ENCODE measurements at places on chromosomes 13 and 19.

- no peak for DNase-seq
Measured at GRCh38 chr13:60970736-60971135, 444.9 kb downstream of the PCDH20 start.

GRCh38 chr13:30870049-30870884 lies 35.8 kb upstream of the MEDAG start:
- peak; percentile 66 for DNase-seq

DNA sequence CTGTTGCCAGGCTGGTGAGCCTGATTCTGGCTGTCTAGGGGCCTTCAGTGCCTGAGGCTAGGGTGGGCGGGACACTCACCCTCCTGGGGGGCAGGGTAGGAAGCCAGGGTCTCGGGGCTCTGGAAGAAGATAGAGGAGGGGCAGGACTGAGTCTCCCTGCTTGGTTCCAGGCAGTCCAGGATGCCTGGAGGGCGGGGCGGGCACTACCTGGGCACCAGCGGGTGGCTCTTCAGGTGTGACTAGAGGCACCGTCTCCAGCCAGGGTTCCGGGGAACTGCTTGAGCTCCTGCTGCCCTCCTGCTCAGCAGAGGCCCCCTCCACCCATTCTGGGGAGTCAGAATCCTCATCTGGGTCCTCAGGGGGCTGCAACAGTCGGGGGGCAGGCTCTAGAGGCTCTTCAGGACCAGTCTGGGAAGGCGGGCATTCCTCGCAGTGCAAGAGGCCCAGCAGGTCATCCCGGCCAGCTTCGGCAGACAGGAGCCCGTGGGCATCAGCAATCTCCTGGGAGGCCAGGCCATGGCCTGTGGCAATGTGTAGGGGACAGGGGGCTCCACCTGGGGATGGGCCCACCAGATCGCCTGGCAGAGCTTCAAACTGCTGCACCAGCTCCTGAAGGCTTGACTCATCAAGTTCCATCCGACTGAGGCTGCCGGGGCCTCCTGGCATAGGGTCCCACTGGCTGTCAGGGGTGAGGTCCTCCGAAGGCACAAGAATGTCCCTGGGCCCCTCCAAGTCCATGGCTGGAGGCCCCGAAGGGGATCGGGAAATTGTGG lies 1.8 kb downstream of the APBA3 start:
- no peak for DNase-seq

DNA sequence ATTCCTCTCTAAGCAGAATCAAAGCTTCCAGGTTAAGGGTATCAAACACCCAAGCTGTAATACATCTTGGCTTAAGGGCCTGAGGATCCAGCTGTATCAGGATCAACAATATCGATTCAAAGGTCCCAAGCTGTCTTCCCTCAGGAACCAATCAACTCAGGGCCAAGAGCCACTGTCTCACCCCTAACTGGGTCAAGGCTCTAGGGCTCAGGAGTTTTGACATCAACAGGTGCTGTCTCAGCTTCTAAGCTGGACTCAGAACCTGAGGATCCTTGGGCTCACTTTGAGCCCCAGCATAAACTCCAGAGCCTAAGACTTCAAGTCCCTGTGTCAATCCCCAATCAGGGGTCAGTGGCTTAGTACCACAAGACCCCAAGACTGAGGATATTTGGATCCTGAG lies 917 bp downstream of the FBXW9 start:
- DNase-seq = peak; percentile 8

- no peak for DNase-seq
Measured at GRCh38 chr19:38099966-38100365, 124.1 kb downstream of the DPF1 start.

- no peak for DNase-seq
Measured at GRCh38 chr13:51848674-51849073, 3.7 kb upstream of the TMEM272 start.

DNA sequence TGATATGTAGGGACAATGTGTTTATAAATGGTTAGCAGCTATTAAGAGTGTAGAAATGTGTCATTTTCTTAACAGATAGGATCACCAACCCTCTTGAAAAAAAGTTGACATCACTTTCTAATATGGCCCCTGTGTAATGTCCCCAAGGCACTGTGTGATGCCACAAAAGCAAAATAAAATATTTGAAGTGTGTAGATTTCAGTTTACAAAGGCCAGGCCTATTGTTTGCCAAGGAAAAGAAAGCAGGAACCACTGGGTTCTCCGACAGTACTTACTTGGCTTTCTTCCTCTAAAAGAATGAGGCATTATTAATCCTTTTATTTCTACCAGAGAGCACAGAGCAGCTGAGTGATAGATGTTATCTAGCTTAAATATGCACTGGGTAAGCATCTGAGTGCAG lies 10.5 kb upstream of the GJA3 start:
- no peak for DNase-seq

DNA sequence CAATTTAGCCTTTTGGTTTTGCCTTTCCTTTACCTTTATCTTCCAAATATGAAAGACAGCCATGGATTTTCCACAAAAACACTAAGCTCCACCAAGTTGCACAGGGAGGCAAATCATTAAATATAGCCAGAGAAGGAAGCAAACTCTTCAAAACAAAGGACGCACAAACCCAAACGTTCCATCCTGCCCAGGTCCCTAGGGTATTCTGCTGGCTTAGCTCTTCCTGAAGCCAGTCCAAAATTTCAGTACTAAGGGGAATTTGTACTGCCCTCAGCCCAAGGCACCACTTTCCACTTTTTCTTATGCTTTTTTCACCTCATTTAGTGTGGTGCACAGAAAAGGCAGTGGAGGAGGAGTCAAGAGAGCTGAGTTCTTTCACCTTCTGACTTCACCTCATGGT lies 169.9 kb downstream of the FLT1 start:
- DNase-seq = no peak

DNA sequence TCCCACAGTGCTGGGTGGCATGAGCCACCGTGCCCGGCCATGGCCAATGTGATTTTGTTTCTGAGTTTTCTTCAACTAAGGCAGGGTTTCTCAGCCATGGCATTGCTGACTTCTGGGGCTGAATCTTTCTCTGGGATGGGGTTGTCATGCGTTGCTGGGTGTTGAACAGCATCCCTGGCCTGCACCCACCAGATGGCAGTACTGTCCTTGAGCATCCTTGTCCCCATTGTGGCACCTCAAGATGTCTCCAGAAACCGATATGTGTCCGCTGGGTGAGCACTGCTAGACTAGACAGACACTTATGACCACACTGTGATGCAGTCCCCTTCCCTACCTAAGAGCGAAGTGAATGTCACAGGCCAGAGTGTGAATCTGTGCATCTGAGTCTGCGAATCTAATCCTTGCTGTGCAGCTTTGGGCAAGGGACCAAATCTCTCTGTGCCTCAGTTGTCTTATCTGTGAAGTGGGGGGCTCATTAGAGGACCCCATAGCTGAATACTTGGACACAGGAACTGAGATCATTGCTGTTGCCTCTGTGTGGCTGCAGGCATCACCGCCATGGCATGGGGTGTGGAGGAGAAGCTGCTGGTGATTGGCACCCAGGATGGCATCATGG lies 50.3 kb upstream of the SIN3B start:
- no peak for DNase-seq

GRCh38 chr13:109243311-109243951 lies 543.0 kb downstream of the IRS2 start:
- DNase-seq = no peak

GRCh38 chr19:29658221-29658991 lies 6.9 kb upstream of the PLEKHF1 start:
- DNase-seq = no peak

- DNase-seq = no peak
Measured at GRCh38 chr19:6219586-6220290, 60.0 kb downstream of the MLLT1 start.

GRCh38 chr19:53424968-53425597 lies 6.7 kb upstream of the ZNF761 start:
- DNase-seq = peak; percentile 42

GRCh38 chr19:14476673-14477401 lies 1.7 kb upstream of the PTGER1 start:
- no peak for DNase-seq

Measured in hematopoietic multipotent progenitor cell treated with erythropoietin and hydrocortisone succinate and interleukin-3 and kit ligand, for 17 days (in vitro differentiated cells).